C1 segment of cervical spinal cord (tissue), 14 donors: ENCODE measurements at places on chromosomes 3 and 15.

DNA sequence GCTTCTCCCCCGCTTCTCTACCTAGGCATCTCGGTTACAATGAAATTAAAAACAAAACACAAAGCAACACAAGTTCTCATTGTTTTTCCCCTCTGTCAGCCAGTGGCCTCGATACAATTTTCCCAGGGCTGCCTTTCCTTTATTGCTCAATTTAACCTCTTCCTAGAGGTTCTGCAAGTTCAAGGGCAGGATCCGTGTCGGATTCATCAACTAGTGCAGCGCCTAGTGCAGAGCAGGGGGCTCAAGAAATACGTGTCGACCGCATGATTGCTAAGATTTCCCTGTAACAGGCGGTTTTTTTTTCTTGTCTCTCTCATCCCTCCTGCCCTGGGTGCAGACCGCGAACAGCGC is 1.4 kb upstream of the BHLHE40 start:
- DNase-seq, result no peak

GRCh38 chr15:48530528-48530927 is 115.0 kb downstream of the FBN1 start:
- no peak for DNase-seq

- no peak for DNase-seq
Measured at GRCh38 chr3:29382409-29382808, 101.5 kb downstream of the RBMS3 start.

DNA sequence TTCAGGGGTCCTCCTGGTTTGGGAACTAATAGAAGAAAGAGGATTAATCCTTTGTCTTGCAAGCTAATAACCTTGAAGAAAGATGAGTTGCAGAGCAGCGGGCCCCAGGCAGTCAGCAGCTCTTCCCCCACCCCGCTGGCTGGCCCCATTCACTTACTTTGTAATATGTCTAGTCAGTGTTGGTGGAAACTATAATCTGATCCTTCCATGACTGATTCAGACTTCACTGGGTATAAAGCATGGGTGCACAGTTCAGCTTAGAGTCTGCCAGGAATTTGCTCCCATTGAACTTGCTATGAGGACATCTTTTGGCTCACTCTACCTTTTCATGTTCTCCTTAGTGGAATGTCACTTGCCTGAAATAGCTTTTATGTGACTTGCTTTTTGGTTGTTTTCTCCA is 117.7 kb downstream of the CCNL1 start:
- no peak for DNase-seq

- no peak for DNase-seq
Measured at GRCh38 chr3:44883999-44884431, 9.6 kb downstream of the TGM4 start.

GRCh38 chr3:13172644-13173013 is 99.4 kb upstream of the IQSEC1 start:
- no peak for DNase-seq

DNA sequence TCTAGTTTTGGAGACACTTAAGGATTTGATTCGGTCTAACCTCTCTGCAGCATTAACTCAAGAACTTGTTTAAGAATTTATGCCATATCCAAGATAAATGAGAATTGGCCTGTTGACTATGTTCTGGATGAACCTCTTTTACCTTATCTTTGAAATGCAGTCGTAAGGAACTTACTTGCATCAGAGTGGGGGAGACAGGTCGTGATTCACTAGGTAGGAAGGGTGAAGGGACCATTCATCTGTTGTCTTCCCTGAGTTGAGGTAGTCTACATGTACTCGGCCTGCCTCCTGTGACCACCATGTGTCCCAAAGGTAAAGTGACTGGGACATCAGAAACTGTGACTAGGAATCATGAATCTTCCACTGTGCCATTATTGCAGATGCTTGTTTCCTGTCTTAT is 248.0 kb upstream of the P2RY1 start:
- no peak for DNase-seq

GRCh38 chr3:62097121-62097520 is 276.2 kb downstream of the FEZF2 start:
- DNase-seq, result no peak

- no peak for DNase-seq
Measured at GRCh38 chr3:42127226-42127625, 36.1 kb downstream of the TRAK1 start.

DNA sequence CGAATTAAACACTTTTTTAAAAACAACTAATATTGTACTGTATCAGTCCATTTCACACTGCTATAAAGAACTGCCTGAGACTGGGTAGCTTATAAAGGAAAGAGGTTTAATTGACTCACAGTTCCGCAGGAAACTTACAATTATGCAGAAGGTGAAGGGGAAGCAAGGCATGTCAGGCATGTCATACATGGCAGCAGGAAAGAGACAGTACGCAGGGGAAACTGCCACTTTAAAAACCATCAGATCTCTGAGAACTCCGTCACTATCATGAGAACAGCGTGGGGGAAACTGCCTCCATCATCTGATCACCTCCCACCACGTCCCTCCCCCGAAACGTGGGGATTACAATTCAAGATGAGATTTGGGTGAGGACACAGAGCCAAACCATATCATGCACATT is 162.8 kb upstream of the TPM1 start:
- DNase-seq, result no peak

- DNase-seq, result no peak
Measured at GRCh38 chr3:196350067-196350466, 11.9 kb upstream of the TM4SF19 start.

- no peak for DNase-seq
Measured at GRCh38 chr3:10511809-10512494, 6.6 kb upstream of the ATP2B2 start.

- DNase-seq, result peak; percentile 44
Measured at GRCh38 chr3:197750858-197751737, 1.4 kb downstream of the FYTTD1 start.

- no peak for DNase-seq
Measured at GRCh38 chr15:83739629-83740028, 85.7 kb downstream of the ADAMTSL3 start.
